H54 (cell line): ENCODE measurements at places on chromosomes 7 and 10.

DNA sequence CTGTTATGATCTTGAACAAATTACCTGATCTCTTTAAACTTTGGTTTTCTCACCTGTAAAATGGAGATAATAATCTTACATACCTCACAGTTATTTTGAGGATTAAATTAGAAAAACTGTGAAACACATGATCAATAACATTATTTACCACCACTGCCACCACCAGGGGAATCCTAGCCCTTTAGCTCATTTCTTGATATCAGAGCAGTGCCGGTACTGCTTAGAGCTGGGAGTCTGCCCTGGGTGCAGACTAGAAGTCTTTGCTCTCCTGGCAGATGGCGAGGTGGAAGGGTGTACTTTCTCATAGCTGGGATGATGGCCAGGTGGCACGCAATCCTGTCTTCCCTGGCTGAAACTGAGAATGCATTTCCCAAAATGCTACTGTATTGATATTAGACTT, 12.7 kb upstream of the EFCAB10 start:
- DNase-seq: no peak

DNA sequence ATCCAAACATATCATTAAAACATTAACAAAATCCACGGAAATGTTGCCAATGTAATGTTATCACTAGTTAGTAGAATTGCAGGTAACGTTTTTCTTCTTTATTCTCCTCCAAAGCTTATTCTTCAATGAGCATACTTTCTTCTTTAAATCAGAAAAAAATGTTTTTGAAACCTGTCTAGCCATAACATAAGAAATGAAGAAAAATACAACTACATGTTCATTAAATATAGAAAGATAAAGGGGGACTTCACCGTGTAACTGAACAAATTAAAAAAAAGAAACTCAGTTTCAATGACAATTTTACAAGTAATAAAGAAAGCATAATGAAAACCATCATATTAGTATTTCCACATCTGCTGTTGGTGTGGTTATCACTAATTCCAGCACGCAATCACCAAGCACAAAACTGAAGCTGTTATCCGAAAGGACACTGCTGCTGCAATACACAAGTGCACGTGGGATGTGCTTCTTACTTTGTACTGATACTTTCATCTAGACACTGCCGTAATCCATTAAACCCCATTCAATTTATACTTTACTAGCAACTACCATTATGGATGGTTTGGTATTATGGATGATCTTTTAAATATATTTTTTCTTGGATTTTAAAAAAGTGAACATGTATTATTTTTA, 9.6 kb downstream of the ESYT2 start:
- no peak for DNase-seq

- DNase-seq: no peak
These were observed 58.1 kb downstream of the CAV1 start for GRCh38 chr7:116582806-116583444.

DNA sequence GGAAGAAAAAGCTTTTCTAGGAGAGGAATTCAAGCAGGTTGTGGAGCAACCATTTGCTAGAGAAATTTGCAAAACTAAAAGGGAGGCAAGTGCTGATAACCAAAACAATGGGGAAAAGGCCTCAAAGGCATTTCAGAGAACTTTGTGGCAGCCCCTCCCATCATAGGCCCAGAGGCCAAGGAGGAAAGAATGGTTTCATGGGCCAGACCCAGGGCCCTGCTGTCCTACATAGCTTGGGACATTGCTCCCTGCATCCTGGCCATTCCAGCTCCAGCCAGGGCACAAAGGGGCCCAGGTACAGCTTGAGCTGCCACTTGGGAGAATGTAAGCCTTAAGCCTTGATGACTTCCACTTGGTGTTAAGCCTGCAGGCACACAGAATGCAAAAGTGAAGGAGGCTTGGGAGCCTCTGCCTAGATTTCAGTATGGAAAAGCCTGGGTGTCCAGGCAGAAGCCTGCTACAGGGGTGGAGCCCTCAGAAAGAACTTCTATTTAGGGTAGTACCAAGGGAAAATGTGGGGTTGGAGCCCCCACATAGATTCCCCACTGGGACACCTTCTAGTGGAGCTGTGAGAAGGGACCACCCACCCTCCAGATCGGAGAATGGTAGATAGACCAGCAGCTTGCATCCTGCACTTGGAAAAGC, 91.2 kb downstream of the RALA start:
- DNase-seq: no peak

DNA sequence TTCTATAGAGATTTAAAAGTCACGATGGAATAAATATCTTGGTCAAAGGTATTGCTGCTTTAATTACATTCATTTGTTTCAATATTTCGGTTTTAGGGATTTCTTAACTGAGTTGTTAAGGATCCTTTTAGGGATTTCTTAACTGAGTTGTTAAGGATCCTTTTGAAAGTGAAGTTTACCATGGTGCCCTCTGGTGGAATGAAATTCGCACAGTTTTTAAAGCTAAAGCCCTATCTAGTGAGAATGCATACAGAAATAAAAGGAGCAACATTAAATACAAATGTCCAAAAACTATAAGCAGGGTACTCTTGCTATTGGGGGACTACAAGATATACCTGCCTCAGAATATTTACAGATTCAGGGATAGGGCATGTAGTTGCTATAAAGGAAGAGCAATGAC, 193.7 kb downstream of the RNLS start:
- no peak for DNase-seq

DNA sequence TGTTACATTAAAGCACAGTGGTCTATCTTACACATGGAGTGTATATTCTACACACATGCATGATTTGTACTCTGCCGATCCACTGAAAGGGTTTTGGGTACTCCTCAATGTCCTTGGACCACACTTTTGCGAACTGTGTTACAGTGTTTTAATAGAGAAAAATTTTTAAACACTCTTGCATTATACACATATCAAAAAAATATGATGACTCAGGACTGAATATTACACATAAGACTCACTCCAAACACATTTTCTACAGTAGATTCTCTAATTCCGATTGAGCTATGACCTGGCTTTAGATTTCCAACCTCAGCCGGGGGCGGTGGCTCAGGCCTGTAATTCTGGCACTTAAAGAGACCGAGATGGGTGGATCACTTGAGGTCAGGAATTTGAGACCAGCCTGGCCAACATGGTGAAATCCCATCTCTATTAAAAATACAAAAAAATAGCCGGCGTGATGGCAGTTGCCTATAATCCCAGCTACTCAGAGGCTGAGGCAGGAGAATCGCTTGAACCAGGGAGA, 222.4 kb downstream of the CACNA2D1 start:
- DNase-seq: no peak

GRCh38 chr10:23742368-23742767, 303.5 kb downstream of the OTUD1 start:
- no peak for DNase-seq

GRCh38 chr7:69104023-69104422, 494.3 kb upstream of the AUTS2 start:
- no peak for DNase-seq

- no peak for DNase-seq
These were observed 387.2 kb upstream of the PODXL start for GRCh38 chr7:131943646-131944045.

GRCh38 chr7:1025743-1026581, 18.4 kb upstream of the GPR146 start:
- no peak for DNase-seq

DNA sequence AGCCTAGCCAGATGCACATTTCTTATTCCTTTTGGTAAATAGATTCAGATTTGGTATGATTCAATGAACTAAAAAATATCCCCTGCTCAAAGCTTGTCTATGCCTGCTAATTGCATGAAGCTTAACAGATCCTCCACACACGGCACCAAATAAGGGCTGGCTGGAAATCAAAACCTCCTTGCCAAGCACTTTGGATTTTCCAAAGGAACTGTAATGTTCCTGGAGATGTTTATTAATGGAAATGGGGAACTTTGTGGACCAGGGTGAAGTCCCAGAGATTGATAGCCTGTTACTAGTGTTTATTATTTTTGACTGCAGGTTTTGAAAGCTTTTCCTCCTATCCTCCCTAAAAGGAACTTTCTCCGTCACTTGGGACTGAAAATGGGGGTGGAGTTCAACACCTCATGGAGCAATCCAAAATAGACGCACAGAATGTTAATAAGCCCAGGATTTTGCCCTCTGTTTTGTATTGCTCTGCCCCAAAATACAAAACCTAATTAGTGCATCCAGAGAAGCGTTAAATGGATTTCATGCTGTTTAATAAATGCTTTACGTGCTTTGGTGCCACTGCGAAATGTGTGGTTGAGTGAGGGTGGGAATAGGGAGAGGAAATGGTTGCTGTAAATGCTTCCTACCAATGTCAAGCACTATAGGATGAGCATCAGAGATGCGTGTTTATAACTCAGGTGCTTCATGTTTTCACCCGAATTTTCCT, 1027.7 kb downstream of the LRMDA start:
- DNase-seq: no peak

- peak; percentile 53 for DNase-seq
These were observed 38.3 kb downstream of the AKR1B1 start for GRCh38 chr7:134420424-134421125.

- no peak for DNase-seq
These were observed 119.1 kb upstream of the KMT2E start for GRCh38 chr7:104894726-104895521.

GRCh38 chr10:79112881-79113431, 44.2 kb downstream of the ZMIZ1 start:
- peak; percentile 97 for DNase-seq

- no peak for DNase-seq
These were observed 27.1 kb upstream of the PIP start for GRCh38 chr7:143104759-143105158.

DNA sequence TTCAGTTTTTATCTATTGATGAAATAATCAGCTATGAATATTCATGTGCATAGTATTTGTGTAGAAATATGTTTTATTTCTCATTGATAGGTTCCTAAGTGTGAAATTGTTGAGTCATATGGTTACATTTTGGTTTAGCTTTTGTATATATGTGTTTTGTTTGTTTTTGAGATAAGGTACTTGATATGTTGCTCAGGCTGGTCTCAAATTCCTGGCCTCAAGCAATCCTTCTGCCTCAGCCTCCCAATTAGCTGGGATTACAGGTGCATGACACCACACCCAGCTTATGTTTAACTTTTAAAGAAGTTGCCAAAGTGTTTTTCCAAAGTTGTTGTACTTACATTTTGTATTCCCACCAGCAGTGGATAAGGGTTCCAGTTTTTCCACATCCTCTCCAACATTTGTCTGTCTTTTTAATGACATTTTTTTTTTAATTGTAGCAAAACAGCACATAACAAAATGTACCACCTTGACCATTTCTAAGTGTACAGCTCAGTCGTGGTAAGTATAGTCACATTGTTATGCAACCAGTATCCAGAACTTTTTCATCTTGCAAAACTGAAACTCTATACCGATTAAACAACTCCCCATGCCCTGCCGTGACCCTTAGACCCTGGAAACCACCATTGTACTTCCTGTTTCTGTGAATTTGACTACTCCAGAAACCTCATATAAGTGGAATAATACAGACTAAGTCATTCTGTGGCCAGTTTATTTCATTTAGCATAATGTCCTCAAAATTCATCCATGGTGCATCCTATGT, 12.6 kb upstream of the UBE2D1 start:
- no peak for DNase-seq

DNA sequence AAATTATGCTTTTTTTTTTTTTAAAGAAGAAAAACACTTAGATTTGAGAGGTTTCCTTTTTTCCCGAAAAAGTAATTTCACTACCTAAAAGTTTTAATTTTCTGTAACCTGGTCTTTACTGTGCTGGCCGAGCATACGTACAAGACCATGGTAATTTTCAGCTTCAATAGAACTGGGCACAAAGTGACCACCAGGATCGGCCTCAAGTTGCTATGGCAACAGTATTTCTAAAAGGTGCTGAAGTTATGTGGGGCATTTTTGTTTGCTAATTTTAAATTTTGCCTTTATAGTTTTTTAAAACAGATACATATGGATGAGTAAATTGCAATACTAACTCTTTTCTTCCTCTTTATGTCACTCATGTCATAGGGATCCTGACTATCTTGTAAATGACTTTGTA, 69.4 kb downstream of the FAM204A start:
- no peak for DNase-seq

GRCh38 chr10:102113956-102114857, 6.0 kb downstream of the LDB1 start:
- no peak for DNase-seq

GRCh38 chr7:22587322-22587721, 87.3 kb upstream of the STEAP1B start:
- no peak for DNase-seq

DNA sequence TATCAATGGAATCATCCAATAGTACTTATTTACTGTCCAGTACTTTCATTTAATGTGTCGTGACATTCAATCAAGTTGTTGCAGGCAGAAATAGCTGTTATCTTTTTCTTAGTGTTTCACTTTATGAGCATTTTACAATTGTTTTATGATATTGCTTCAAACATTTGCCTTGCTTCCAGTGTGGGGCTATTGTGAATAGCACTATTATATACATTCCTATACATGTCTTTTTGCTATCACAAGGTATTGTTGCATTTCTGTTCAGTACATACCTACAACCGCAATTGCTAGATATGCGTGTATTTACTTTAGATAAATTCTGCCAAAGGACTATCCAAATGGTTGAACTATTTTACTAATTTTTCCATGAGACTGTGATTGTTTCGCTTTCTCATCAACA, 34.9 kb downstream of the CYP2C8 start:
- DNase-seq: no peak

DNA sequence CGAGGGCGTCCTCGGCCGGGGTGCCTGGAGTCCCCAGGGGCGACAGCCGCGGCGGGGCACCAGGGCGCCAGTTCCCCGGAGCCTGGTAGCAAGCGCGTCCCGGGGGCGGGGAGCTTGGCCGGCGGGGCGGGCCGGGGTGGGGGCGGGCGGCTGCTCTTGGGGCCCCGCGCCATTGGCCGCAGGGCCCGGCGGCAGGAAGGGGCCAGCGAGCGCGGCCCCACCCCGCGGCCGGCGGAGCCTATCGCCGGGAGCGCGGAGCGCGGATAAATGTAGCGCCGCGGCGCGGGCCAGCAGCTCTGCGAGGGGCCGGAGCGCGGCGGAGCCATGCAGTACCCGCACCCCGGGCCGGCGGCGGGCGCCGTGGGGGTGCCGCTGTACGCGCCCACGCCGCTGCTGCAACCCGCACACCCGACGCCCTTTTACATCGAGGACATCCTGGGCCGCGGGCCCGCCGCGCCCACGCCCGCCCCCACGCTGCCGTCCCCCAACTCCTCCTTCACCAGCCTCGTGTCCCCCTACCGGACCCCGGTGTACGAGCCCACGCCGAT, at the start of gene HHEX:
Gene HHEX (plus strand): TSS at position 293 of the 548 bp plus-strand sequence. CDS start 32 bp downstream, at position 325.
- DNase-seq: no peak

DNA sequence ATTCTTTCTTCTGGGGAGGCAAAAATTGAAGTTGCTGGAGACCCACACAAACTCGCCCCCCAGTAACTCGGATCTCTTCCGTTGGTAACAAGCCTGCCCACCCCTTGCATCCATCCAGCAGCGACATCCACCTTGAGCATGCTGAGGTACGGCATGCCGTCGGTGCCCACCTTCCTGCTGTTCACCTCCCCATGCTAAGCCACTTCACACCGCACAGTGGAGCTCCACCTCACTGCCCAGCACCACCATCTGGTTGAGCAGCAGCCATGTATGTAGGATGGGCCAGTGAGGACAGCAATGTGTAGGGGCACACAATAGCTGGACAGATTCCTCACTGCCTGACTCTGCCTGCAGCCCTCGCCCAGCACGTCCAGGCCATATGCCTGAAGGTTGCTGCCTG, 138.1 kb upstream of the ZNF92 start:
- no peak for DNase-seq

- DNase-seq: no peak
These were observed 166.4 kb upstream of the TNRC18 start for GRCh38 chr7:5589819-5590595.
